ENCODE measurements at places on chromosomes 12 and 14.

DNA sequence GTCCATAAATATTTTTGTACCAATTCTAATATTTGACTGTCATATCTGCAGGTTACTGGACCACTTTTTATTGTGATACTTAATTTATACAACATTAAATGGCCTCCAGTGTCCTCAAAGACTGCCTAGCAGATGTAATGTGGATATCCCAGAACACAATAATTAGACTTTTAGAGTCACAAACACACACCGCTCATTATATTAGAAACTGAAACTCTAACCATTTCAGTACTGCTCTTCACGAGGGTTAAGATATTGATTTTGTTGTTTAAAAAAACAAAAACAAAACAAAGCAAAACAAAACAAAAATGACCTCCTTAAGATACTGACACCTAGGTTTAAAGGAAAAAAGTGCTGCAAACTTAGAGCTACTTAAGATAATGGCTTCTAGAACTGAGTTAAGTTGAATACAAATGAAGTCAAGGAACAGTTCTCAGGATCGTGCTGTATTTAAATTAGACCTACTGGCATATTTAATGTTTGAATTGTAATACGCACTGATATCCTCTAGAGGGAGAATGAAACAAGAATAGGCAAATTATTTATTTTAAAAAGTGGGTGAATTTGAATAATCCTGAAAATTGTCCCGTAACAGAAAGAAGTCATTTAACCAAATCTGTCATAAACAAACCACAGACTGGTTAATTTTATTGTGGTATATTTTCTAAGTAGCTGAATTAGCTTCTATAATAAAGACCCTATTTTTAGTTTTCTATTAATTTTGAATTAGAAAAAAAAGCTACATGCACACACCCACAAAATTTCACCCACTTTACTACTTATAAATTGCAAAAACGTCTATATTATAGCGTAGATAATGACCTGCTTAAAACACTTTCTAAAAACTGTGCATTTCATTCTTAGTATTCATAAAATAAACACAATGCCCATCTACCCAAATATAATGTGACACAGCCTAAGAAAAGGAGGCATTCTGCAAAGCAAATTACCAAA lies 395.2 kb upstream of the DCN start:
- DNase-seq, result peak; percentile 49

- DNase-seq, result no peak
These were observed 2.8 kb downstream of the DYRK4 start for GRCh38 chr12:4564818-4565217.

DNA sequence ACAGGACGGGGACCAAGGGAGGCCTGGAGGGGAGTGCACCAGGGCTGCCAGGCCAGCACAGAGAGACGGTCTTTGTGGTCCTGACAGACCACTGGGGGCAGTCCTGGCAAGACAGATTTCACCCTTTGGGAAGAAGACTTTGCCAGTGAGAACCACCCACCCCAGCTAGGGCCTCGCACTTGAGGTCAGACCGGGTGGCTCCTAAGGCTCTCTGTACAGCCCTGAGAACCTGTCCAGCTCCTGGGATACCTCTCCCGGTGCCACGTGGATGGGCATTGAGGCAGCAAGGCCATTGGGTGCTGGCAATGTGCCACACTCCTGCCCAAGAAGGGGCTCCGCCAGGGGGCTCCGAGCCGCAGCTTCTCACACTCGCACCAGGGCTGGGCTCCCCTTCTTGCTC lies 42.4 kb downstream of the DEGS2 start:
- DNase-seq, result no peak

GRCh38 chr12:57726884-57727757 lies 11.4 kb downstream of the AGAP2 start:
- DNase-seq, result no peak

DNA sequence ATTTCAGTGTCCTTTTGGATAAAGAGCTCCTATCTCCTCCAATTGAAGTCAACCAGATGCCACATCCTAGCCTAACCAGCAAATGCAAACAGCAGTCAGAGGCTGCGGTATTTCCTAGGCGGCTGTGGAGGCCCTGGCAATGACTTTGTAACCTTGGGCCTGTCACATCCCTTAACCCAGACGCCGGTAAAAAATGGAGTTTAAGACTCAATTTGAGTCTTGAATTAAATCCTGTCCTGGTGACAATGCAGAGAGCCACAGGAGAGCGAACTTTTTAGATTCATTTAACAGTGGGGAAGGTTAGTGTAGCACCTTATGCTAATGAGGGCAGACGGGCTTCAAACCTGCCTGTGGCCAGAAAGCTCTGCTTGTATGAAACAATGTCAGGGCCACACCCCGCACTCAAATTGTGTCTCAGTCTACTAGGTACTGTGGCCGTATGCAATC lies 1.3 kb downstream of the C12orf75 start:
- DNase-seq, result peak; percentile 39

GRCh38 chr14:63297372-63298063 lies 21.2 kb downstream of the GPHB5 start:
- no peak for DNase-seq

DNA sequence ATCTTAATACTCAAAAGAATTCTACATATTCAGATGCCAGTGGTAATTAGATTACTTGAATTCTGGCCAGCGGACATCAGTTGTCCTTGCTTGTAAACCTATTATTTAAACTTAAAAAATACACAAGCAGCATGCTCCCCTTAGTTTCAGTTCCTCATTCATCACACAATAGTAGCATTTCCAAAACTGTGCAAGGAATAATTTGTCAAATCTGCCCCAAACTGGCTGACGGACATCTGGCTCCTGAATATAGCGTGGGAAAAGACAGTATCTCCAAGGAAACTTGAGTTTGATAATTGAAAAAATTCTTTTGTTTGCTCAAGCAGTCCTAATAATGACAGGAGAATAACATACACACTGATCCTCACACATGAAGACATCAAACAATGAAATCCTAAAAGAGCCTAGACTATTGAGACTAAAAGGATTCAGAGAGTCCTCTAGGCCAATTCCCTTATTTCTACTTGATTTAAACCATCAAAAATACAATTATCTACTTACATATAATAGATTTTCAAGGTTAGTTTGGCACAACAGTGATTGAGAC lies 90.4 kb downstream of the KIF21A start:
- no peak for DNase-seq

DNA sequence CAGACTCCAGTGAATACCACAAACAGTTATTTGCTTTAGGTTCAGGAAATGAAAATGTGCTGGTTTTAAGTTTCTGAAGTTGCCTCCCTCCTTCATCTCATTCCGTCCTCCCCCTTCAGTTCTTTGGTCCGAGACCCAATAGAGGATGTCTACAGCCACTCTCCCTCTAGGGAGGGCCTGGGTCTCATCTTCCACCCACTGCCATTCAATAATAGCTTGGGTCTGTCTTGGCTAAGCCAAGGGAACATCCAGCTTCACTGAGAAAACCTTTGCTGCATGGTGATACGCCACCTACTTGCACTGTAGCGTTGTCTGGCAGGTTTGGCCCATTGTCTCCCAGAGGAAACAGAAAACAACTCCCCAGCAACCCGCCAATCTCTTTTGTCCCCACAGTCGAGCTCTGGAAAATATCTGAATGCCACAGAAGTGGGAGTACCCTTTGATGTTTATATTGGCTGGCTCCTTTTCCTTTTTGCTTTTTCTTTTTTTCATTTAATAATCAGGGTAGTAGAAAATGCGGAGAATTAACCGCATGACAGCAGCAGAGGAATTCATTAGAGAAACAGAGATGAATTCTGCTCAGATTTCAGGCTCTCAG lies 380.1 kb downstream of the RAD51B start:
- DNase-seq, result no peak

GRCh38 chr12:93093243-93093642 lies 164.1 kb upstream of the EEA1 start:
- DNase-seq, result no peak

DNA sequence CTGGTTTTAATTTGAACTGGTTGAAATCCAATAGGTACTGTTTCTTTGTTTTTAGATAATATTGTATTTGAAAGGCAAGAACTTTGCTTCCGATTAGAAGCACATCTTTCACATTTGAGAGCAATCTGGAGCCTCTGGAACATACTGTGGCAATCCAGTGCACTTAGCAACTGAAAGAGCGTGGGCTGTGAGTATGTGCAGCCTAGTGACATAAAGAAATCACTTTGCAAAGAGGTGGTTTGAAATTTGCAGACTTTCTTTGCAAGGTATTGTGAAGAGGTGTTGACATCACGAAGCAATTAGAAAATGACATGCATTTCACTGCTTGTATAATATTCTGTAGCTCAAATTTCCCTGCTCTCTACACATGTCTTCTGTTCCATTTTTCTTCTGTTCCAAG lies 23.5 kb upstream of the CFAP54 start:
- no peak for DNase-seq

DNA sequence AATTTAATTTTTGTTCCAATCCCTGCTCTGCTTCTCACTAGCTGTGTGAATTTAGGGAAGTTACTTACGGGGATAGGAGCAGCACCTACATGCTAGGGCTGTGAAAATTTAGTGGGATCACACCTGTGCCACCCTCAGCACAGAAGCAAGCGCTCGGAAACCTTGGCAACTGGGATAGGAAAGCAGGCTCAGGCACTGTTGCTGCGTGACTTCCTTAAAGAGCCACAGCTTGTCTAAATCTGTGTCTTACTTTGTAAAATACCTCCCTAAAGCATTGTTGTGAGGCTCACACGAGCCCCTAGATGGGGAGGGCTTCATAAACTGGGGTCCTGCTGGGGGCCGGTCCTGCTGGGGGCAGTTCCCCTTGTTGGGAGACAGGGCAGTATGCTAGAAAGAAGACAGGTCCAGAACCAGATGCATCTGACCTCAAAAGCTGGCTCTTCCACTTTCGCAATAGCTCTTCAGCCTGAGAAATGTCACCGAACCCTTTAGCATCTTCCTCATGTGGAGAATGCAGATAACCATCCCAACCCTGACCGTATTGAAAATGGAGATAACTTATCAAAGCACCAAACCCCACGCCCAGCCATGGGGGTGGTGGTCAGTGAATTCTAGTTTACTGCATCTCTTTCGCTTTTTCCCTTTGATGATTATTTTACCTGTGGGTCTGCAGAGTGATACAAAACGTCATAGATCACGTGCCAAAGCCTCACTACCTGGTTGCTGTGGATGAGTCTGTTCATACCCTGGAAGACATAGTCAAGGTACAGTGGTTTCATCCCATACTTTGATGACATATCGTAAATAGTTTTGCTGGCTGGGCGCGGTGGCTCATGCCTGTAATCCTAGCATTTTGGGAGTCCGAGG lies 54.1 kb downstream of the AK7 start:
- no peak for DNase-seq

DNA sequence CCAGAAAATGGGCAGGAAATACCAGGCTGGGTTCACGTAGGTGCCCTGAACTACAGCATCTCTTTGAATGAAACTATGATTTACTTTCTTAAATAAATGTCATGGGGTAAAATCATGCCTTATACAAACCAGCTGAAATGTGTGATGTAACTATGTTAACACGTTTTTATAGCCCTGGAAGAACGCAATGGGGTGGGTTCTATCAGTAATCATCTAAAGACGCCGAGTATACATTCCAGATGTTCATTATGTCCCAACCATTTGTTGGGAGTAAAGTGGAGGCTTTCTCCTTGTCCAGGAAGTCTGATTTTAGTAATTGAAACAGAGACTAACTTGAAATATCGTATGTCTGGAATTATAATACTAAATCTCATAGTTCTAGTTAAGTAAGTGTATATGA lies 16.2 kb upstream of the IGF1 start:
- DNase-seq, result no peak

DNA sequence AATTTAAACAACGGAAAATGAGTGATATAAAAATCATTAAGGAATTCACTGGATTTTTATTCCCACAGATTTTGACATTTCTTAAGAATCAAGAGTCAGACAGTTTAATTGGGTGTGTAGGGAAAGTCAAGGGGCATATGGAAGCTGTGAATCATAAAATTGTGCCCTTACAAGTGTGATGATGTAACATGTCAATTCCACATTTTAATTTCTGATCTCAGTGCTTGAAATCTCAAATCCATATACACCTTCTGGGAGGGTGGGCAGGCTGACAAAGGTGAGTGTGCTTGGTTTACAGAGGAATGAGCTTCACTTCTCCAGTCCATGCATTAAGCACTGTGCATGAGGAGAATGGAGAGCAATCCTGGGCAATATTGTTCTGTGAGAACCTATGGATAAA lies 1.0 kb upstream of the KRT6A start:
- DNase-seq, result no peak

- peak; percentile 70 for DNase-seq
These were observed at the start of gene POC1B for GRCh38 chr12:89525824-89526770. TSS of gene POC1B (minus strand) at chr12:89526047. CDS start at chr12:89525895, 152 bp downstream.

GRCh38 chr12:13195250-13195649 lies 1.3 kb upstream of the EMP1 start:
- no peak for DNase-seq

Data from naive thymus-derived CD4-positive, alpha-beta T cell (primary cell).